Body of pancreas (tissue), 4 donors: ENCODE measurements at places on chromosomes 1 and 21.

DNA sequence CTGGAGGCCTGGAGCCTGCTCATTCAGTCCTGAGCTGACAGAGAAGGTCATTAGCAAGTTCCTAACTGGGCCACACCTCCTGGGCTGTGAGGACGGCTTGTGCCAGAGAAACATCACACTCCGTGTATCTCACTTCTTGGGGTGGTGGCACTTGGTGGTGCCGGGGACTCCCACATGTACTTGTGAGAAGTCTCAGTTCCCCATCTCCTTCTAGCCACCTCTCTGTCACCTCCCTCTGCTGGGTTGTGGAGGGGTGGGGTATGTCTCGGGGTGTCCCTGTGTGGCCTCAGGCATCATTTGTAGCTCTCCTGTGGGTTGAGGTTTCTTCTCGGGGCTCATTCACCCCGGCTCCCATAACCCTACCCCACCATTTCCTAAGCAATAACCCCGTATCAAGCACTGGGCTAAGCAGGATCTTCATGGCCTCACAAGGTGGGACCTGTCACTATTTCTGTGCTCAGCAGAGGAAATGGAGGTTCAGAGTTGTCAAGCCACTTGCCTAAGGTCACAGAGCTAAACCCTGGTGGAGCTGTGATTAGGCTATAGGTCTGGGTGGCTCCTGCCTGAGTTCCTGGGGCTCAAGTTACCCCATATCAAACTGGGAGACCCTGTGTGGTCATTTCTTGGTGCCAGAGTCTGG lies 62.5 kb downstream of the UBIAD1 start:
- no peak for DNase-seq

GRCh38 chr1:235910357-235911299 lies 43.9 kb upstream of the LYST start:
- peak; percentile 20 for DNase-seq

GRCh38 chr1:15027515-15027986 lies 126.0 kb upstream of the TMEM51 start:
- DNase-seq, result peak; percentile 84

GRCh38 chr1:158035976-158036583 lies 42.6 kb downstream of the KIRREL1 start:
- DNase-seq, result peak; percentile 40

- DNase-seq, result no peak
Observed at GRCh38 chr1:90881034-90881433, 140.8 kb downstream of the ZNF644 start.

- peak; percentile 31 for DNase-seq
Observed at GRCh38 chr1:21077085-21077484, 99.6 kb downstream of the EIF4G3 start.

- no peak for DNase-seq
Observed at GRCh38 chr21:33332143-33332542, 7.4 kb downstream of the IFNAR1 start.

DNA sequence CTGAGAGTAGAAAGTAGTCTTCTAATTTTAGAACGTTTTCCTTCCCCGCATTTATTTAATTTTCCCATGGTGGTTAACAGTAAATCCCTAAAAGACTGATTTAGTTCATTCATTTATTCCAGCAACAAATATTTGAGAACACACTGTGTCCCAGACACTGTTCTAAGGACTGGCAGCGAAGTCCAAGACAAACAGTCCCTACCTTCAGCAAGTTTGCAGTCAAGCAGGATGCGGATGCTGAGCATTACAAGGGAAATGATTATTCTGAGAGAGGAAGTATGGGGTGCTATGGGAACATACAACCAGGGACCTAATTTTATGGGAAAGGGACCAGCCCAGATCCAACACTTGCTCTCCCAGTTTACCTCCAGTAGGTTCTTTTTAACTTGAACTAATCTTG lies 1.2 kb upstream of the C1orf74 start:
- DNase-seq, result no peak

- DNase-seq, result no peak
Observed at GRCh38 chr1:91912266-91912665, 26.3 kb upstream of the TGFBR3 start.

DNA sequence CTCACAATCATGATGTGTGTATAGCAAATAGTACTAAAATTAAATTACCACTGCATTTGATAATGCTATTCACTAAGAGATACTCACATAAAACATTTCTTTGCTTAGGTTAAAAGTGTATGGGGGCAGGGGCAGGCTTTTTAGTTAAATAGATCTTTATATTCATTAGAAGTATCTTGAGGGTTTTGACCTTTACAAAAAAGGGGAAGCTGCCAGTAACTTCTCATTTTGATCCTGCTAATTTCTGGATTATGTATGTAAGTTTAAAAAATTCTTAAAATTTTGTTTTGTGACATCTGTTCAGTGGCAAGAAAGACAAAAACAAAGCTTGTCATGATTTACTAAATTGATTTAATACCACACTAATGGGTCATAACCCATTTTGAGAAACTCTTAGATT lies 45.8 kb upstream of the S1PR1 start:
- DNase-seq, result no peak

- DNase-seq, result no peak
Observed at GRCh38 chr21:38489729-38490128, 8.5 kb downstream of the ERG start.

GRCh38 chr1:36609241-36610027 lies 126.7 kb upstream of the CSF3R start:
- DNase-seq, result peak; percentile 63

- no peak for DNase-seq
Observed at GRCh38 chr21:42191696-42192595, 27.0 kb upstream of the ABCG1 start.

DNA sequence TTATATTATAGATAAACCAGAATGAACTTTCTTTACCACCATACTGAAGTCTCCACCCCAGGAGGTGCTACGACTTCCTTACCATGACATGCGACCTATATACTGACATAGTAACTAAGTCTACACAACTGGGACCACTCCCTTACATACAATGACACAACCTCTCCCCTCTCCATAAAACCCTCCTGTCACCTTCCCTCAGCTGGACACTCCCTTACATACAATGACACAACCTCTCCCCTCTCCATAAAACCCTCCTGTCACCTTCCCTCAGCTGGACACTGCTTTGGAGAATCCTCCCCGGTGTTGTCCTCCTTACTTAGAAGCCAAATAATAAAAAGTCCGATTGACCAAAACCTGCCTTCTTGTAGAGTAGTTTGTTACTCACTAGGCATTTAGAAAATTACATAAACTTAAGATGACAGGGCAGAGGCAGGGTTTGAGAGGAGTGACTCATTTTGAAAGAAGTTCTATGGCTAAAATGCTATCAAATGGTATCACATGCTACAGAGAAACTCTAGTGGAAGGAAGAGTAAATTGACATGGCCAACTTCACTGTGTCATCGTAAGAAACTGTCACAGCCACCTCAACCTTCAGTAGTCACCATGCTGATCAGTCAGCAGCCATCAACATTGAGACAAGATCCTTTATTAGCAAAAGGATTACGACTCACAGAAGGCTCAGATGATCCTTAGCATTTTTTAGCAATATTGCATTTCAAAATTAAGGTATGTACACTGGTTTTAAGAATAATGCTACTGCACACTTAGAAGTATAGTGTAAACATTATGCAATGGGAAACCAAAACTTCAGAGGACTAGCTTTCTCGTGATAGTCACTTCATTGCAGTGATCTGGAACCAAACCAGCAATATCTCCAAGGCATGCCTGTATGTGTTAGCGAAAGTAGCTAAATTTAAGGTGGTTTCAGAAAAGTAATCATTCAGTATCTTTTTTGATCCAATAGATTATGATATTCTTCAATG lies 56.4 kb downstream of the AHCTF1 start:
- no peak for DNase-seq

DNA sequence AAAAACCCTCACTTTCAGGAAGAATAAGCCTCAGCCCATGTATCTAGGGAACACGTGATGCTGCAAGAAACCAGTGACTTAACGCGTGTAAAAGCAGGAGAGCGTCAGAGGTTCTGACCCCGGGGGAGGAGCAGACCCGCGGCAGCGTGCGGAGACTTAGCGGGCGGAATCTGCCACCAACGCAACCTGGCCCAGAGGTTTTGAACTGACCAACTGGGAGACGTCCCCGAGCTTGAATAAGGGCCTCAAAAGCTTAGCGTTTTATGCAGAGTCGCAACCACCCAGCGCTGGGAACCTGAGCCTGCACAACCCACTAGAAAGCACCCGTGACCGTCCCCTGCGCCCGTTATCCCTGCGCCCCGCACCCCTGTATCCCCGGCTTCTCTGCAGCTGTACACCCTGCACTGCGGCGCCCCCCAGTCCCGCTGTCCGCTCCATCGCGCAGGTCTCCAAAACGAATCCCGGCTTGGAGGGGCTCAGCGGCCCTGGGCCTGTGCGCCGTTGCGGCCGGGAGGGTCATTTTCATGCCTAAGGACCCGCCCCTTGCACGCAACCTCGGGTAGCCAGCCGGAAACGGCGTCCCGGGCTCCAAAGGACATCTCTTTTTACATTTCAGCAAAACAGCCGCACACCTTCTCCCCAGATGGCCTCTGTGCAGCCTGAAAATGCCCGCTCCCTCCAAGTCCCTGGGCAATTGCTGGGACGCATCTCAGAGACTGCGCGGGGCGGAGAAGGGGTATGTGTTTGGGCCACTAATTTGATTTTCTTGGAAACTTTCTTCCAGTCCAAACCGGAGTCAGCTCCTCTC lies 29.4 kb upstream of the TRIM17 start:
- DNase-seq, result peak; percentile 45

GRCh38 chr1:59511476-59512465 lies 214.9 kb downstream of the FGGY start:
- no peak for DNase-seq

DNA sequence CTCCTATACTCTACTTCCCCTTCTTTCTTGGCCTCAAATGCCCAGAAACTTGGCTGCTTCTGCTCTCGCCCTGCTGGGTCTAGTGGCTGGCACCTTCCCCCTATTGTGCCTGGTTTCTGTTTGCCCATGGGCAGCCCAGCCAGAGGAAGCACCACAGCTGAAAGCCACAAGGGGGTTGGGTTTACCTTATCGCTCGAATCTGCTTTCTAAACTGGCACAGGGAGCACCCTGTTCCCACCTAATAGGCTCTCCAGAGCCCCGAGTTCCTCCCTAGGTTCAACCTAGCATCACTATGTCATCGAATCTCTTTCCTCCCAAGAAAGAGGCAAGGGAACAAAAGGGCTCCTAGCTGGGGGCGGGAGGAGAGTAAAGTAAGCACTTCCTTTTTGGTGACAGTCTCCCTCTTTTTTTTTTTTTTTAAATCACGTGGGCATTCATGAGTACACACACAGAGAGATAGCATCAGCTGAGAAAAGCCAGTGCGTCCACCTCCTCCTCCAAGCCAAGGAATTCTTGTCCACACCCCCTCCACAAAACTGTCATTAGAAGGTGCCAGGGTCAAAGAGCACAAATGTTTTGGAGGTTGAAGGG lies 72.8 kb downstream of the PLEKHA6 start:
- DNase-seq, result peak; percentile 81

DNA sequence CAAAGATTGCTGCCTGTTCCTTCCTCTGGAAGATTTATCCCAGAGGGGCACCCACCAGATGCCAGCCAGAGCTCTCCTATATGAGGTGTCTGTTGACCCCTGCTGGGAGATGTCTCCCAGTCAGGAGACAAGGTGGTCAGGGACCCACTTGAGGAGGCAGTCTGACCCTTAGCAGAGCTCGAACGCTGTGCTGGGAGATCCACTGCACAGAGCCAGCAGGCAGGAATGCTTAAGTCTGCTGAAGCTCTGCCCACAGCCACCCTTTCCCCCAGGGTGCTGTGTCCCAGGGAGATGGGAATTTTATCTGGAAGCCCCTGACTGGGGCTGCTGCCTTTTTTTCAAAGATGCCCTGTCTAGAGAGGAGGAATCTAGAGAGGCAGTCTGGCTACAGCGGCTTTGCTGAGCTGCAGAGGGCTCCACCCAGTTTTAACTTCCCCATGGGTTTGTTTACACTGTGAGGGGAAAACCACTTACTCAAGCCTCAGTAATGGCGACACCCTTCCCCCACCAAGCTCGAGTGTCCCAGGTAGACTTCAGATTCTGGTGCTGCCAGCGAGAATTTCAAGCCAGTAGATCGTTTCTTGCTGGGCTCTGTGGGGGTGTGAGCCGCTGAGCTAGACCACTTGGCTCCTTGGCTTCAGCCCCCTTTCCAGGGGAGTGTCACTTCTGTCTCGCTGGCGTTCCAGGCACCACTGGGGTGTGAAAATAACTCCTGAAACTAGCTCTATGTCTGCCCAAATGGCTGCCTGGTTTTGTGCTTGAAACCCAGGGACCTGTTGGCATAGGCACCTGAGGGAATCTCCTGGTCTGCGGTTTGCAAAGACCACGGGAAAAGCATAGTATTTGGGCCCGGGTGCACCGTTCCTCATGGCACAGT lies 51.1 kb upstream of the PDC start:
- no peak for DNase-seq

DNA sequence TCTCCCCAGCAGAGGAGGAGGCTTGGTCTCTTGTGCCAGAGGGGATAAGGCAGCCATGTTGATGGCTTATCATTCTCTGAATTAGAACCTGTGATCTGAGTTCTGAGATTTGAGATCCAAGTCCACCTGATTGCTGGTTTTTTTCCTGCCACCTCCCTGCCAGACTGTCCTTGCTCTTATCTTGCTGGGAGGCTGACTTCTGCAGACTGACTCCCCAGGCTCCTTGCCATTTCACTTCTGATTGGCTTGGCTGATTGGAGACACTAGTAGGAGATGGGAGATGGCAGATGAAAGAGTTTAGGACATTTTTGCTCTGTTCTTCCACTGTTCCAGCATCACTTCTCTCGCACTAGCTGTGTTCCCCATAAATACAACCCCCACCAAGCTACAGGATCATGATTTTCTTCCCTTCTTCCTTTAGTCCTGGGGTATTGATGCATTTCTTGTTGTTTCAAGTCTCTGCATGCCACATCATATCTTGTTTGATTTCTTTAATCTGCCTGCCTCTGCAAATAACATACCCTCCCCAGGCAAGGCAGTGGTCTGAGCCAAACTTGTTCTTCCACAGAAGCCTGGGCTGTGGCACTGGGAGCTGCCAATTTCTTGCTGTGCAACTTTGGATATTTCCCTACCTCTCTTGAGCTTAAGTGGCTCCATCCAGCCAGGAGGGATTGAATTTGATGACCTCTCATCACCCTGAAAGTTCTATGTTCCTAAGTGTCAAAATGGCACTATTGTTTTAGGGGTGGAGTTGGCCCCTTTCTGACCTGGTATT lies 963 bp upstream of the CYP4B1 start:
- DNase-seq, result no peak

GRCh38 chr1:975896-976683 lies 5.8 kb downstream of the PERM1 start:
- peak; percentile 73 for DNase-seq

DNA sequence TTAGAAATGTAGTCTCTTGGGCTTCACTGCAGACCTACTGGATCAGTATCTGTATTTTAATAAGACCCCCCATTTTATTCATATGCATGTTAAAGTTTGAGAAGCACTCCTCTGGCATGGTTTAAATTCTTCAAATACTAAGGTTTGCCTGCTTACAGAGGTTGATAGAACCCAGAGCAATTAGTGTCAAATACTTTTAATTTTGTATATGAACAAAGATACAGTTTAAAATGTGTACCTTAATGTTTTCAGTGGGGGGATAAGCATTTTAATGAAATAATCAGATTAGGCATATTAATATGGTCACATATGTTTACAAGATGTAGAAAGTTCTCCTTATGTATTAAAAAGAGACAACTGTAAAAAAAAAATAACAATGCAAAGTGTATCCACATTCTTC lies 40.4 kb upstream of the EPS15 start:
- no peak for DNase-seq
